ENCODE measurements at places on chromosomes 11 and 22.

GRCh38 chr11:40215556-40215955 lies 1243.9 kb downstream of the LRRC4C start:
- no peak for DNase-seq

DNA sequence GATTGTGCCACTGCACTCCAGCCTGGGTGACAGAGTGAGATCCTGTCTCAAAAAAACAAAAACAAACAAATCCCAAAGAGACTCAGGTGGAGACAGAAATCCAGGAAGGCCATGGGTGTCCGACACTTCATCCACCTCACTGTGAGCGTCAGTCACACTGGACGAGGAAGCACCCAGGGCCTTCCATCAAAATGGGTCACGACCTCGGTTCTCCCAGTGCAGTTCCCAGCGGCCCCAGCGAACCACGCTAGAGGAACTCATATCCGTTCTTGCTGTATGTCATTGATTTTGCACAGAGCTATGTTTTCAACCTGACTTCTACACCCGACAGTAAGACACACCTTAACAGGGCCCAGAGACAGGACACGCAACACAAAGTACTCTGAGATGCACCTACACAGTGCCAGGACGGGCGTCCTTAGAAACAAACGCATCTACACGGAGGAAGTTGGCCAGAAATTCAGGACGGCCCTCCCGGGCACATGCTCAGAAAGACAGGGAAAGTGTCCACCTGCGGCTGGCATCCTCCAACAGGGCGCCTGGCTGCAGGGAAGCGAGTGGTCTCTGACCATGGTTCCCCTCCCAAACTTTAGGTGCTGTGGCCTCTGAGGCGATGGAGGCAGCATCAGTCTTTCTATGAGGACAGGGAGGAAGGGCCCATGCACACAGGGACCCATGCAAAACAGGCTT lies 410.5 kb downstream of the CTTN start:
- no peak for DNase-seq

DNA sequence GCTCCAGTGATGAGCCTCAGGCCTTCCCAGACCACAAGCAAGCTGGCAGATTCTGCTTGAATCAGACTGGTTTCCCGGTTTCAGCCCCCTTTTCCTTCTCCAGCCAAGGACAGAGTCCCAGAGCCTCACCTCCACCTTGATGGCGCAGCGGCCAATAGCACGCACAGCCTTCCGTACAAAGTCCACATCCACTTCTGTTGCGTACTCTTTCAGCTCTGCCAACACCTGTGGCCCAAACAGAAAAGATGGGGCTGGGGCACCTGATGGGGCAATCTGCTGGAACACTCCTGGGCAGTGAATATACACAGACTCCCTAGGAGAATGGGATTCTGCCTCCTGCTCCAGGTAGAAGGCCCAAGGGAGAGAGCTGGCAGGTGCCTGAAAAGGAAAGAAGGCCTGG lies 35.5 kb upstream of the RASL10A start:
- DNase-seq, result no peak

- no peak for DNase-seq
These were observed 839.4 kb downstream of the OPCML start for GRCh38 chr11:132692891-132693290.

DNA sequence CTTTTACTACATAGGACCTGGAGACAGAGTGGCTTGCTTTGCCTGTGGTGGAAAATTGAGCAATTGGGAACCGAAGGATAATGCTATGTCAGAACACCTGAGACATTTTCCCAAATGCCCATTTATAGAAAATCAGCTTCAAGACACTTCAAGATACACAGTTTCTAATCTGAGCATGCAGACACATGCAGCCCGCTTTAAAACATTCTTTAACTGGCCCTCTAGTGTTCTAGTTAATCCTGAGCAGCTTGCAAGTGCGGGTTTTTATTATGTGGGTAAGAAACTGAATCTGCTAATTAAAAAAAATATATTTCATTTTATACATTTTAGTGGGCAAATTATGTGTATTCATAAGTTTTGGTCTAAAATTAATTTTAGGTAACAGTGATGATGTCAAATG lies 7.8 kb downstream of the BIRC3 start:
- no peak for DNase-seq

- no peak for DNase-seq
These were observed 313 bp downstream of the PRCP start for GRCh38 chr11:82899957-82900276.

GRCh38 chr11:118092907-118093571 lies 6.3 kb upstream of the SMIM35 start:
- DNase-seq, result no peak

GRCh38 chr11:81852896-81853295 lies 880.8 kb downstream of the FAM181B start:
- no peak for DNase-seq

- DNase-seq, result peak; percentile 63
These were observed 259.5 kb downstream of the CADM1 start for GRCh38 chr11:115244758-115245157.

GRCh38 chr11:85530634-85531033 lies 96.5 kb downstream of the DLG2 start:
- no peak for DNase-seq

- DNase-seq, result no peak
These were observed 24.5 kb upstream of the DKK3 start for GRCh38 chr11:12032968-12033367.

GRCh38 chr11:118768690-118769089 lies 22.3 kb downstream of the DDX6 start:
- DNase-seq, result no peak

DNA sequence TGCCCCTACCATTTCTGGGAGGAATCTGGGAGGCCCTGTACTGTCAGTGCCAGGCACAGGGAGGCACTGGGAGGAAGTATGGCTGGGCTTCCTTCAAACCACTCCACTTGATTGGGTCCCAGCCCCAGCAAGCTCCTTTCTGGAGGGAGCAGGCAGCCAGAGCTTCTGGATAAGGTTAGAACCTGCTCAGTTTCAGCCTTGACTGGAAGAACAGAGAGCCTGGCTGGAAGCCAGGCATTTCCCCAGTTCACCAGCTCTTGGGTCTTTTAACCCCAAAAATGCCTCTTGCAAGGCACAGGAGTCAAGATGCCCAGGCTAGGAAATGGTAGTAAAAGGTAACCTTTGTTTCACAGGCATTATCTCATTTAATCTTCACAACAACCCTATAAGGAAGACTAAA lies 9.0 kb upstream of the KCTD14 start:
- DNase-seq, result no peak

DNA sequence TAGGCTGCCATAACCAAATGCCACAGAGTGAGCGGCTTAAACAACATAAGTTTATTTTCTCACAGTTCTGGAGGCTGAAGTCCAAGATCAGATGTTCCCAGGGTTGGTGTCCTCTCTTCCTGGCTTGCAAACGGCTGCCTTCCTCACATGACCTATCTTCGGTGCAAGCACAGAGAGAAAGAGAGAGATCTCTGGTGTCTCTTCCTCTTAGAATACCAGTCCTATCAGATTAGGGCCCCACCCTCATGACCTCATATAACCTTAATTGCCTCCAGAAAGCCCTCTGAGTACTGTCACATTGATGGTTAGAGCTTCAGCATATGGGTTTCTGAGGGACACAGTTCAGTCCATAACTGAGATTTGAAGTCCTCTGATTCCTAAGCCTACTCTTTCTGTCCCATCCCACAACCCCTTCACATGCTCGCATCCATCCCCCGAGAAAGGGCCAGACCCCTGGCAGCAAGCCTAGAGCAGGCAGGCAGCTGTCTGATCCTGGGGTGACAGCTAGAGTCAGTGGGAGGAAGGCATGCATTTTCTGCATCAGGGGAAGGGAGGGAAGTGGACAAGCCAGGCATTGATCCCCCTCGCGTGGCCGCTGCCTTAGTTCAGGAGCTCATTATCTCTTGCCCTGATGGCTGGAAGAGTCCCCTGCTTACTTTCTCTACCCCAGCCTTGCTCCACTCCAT lies 114.1 kb downstream of the FAR1 start:
- no peak for DNase-seq

GRCh38 chr11:84437071-84437980 lies 1151.2 kb upstream of the CCDC90B start:
- peak; percentile 53 for DNase-seq

- no peak for DNase-seq
These were observed 125.6 kb downstream of the GRIK4 start for GRCh38 chr11:120637131-120637530.

DNA sequence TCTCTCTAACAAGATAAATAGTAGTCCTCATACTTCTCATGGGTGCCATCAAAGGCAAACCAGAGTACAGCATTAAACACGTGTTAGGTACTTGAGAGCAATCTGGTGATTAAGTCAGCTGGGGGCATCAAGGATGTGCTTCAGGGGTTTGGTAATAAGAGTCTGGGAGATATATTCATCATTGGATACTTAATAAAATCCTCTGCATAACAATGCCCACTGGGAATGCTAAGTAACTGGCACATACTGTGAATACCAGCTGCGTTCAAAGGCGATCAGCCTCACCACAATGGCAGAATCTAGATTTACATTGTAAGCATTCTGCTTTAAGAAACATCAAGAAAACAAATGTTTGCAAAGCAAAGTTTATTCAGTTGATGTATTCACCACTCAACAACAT lies 268.6 kb upstream of the PITPNB start:
- DNase-seq, result no peak

- DNase-seq, result no peak
These were observed 10.7 kb downstream of the B3GNT6 start for GRCh38 chr11:77044886-77045285.

DNA sequence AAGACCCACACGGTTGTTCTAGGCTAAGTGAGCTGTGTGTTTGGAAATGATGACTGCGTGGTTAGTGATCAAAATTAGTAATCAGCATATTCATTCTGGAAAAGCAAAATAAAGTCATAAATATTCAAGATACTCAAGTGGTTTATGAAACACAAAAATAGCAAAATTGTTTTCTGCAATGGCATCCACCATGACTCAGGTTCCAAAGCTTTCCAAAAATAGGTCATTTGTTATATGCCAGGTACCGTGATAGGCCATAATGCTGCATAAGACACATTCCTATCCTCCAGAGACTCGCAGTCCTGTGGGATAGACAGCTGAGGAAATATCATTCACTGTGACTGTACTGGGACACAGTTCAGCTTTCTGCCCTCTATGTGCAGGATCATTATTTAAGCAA lies 2.4 kb upstream of the ATL3 start:
- no peak for DNase-seq

DNA sequence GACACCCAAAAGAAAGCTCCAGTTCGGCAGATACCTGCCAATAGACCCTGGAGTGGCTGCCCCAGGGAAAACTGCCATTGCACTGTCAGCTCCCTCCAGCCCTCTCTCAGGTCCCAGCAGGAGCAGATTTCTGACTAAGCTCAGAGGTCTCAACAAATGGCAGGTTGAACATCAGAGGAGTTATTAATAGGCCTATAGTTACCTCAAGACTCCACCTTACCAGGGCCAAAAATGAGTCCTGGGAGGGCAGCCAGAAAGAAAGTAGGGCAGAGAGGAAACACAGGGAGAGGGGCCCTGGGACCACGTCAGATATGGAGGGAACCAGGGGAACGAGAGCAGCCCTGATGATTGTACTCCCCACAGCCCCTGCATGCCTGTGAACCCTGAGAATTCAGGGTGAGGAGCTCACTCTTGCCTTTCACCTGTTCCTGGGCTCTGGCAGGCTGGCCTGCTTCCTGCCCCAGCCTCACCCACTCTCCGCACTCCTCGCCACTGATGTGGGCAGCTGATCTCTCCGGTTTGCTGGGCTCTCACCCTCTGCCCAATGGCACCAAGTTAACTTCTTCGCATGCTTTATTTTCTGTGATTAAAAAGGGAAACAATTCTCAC lies 4.3 kb upstream of the RGL4 start:
- no peak for DNase-seq

- no peak for DNase-seq
These were observed 10.6 kb downstream of the JHY start for GRCh38 chr11:122893131-122893530.

DNA sequence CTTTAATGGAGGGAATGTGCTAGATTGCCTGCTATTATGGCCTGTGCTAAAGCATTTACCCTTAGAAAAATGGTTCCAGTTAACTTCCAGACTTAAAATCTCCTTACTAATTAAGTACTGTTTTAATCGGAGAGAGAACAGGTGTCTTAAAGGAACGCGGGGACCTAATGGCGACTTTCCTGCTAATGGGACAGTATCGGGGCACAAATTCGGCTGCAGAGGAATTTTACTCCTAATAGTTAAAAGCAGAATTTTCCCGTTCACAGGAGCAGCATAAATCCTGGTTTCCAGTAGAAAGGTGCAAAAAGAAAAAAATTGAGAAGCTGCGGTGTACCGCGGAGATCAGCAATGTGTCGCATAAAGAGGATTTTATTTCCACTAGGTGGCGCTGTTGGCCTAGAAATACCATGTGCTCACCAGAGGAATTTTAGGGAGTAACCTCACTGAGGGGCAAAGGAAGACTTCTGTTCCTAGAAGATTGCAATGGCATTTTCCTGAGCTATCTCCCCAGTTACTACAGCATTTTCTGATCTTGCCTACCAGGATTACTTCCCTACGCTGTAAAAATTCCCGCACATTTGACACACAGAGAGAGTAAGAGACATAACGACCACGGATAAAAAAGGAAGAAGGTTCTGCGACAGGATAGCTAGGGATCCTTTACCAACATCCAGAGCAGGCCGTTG lies 44.5 kb downstream of the ZNF280B start:
- DNase-seq, result peak; percentile 84

- DNase-seq, result no peak
These were observed 154.7 kb upstream of the GUCY1A2 start for GRCh38 chr11:107172996-107173395.

GRCh38 chr22:29359469-29359868 lies 28.9 kb downstream of the AP1B1 start:
- DNase-seq, result peak; percentile 62

DNA sequence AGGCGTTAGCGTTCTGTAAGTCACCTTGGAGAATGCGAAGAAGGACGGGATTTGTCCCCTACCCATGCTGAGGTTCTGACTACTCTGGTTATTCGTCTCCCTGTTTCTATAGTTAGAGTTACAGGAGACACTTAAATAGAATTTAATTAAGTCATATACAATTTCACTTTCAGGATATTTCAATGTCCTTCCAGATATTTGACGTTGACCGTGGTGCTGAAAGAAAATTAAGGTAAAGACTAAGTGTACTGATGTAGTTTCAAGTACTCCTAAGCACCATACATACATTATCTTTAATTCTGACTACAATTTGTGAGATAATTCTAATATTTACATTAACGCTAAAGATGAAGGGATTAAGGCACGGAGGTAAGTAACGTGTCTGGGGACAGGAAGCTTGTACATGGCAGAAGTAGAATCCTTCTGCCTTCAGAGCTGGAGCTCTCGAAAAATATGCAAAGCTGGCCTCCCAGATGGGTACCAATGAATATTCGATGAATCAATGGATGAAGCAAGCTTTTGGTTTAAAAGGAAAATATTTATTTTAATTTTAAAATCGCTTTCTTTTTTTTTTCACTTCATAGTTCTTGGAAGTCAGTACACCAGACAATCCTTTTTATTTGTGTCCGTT lies 539 bp upstream of the SLC36A4 start:
- DNase-seq, result no peak

All from head of caudate nucleus (tissue), 42 donors.